ENCODE measurements at places on chromosomes 11 and 22.

GRCh38 chr11:11345099-11345498, 8.0 kb downstream of the CSNK2A3 start:
- DNase-seq: no peak

DNA sequence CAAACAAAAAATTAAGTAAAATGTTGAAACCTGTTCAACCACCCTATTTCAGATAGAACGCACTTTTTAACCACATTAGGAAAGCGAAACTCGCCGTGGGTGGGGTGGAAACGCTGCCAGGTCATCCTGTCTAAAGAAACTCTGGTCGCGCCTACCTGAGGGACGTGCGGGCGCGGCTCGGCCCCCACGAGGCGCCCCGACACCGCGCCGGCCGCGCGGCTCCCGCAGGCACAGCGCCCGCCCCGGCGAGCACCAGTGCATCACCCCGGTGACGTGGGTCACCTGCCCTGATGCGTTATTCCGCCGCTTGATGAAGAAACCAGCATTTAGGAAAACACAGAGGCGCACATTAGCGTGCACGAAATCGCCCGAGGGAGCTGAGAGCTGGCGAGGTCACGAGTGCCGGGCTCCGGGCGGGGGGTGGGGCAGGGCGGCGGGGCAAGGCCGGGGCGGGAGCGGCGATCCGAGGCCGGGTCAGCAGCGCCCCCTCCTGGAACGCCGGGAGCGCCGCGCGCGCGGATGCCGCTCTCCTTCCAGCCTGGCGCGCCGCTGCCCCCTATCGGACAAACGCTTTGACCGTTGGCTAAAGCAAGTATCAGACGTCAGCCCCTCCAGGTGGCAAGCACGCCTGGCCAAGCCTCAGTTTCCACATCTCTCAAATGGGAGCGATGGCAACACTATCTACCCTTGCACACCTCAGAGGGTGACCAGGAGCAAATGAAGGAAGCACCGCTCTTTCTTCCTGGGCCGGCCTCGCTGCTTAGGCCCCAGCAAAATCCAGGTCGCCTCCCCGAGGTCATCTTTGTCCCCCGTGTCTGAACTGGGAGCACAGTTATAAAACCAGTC, 15.7 kb upstream of the SNX32 start:
- DNase-seq: peak; percentile 82

DNA sequence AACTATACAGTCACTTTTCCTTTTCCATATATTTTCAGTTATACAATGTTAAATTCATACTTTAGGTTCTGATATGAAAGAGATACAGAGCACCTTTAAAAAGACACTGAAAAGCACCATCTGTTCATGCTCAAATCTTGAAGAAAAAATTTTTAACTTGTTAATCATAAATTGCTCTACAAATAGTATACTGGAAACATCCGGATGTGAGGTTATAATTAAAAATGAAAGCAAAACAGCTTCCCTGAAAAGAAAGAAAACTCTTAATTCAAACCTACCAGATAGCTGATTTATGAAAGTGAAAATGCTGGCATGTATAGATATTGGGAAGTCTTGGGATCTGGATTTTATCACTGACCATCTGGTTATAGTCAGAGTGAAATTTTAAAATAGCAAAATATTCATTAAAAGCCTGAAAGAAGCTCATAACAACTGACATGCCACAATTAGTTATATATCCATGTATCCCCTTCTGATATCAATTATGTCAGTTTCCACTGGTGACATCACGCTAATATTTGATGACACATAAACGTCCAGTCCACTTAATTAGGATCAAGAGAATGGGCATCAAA, 740.0 kb downstream of the DLG2 start:
- peak; percentile 18 for DNase-seq

GRCh38 chr11:117073539-117073938, 24.7 kb downstream of the SIK3 start:
- no peak for DNase-seq

DNA sequence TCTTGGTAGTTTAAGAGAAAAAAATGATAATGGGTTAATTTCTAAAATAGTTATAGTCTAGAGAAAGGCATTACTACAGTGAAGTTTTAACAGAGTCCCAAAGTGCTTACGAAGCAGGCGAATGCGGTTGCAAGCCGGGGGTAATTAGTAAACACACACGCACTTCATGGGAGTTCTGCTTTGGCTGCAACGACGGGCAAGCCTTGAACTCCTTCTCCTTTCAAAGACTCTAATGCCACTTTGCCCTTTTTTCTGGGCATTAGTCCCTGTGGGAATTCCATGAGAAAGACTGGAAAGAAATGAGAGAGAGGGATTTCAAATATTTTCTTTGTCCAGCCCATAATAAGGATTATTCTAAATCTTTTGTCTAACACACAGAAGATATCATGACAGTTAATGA, 66.1 kb downstream of the TENM4 start:
- DNase-seq: no peak

- DNase-seq: no peak
Measured at GRCh38 chr11:103069367-103069766, 22.6 kb downstream of the DCUN1D5 start.

DNA sequence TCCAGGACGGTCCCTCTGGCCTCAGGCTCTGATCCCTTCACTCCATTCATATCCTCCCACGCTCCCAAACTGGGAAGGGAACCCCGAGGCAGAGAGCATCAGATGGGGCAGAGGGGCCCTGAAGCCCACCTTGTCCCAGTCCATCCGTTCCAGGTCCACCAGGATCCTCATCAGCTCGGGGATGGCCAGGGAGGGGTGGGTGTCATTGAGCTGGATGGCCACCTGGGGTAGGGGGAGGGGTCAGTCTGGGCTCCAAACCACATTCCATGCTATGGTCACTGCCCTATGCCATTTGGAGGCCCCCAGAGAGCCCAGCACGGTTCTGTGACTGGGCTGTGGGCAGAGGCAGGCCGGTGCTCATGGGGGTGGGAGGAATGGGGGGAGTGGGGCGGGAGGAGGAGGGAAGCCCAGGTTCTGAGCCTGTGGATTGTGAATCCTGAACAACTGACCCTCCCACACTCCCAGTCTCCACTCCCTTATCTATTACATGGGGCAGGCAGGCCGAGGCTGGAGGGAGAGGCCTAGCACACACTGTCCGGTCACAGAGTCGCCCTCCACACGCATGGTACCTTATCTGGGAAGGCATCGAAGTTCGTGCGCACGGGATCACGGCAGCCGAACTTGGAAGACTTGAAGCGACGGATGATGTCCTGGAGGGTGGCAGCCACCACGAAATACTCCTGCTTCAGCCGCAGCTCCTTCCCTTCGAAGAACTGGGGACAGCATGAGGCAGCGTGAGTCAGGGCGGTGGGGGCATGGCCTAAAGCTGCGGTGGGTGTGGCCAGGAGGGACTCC, 5.5 kb downstream of the PYGM start:
- DNase-seq: no peak

- DNase-seq: peak; percentile 69
Measured at GRCh38 chr11:107018902-107019493, 722 bp upstream of the GUCY1A2 start.

DNA sequence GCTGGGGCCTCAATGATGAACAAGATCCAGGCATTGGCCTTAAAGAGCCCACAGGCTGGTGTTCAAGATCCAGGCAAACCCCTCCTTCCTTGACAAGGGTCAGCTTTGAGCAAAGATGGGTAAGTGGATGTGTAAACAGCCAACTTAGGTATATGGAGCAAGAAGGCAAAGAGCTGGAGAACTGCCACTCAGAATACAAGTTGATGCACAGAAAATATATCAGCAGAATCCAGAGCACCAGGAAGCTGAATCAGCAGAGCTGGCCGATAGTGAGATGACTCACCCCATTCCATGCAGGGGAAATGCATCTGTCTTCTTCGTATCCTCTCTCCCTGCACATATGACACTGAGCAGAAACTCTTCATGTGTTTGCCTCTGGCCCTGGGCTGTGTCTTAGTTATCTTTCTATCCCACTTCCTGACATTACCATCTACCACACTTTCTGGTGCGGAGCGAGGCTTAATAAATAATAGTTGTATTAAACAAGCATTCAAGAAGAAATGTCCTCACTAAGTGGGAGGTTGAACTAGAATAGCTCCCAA, 57.8 kb downstream of the ENDOD1 start:
- DNase-seq: peak; percentile 91

- DNase-seq: no peak
Measured at GRCh38 chr11:59730896-59731565, 17.4 kb upstream of the OR10V1 start.

- no peak for DNase-seq
Measured at GRCh38 chr11:134479206-134480135, 67.4 kb upstream of the B3GAT1 start.

- DNase-seq: peak; percentile 27
Measured at GRCh38 chr11:61488651-61489291, 19.8 kb upstream of the LRRC10B start.

GRCh38 chr22:37659066-37659896, 758 bp downstream of the PDXP start:
- no peak for DNase-seq

- peak; percentile 81 for DNase-seq
Measured at GRCh38 chr11:130527636-130528297, 79.3 kb downstream of the ADAMTS15 start.

DNA sequence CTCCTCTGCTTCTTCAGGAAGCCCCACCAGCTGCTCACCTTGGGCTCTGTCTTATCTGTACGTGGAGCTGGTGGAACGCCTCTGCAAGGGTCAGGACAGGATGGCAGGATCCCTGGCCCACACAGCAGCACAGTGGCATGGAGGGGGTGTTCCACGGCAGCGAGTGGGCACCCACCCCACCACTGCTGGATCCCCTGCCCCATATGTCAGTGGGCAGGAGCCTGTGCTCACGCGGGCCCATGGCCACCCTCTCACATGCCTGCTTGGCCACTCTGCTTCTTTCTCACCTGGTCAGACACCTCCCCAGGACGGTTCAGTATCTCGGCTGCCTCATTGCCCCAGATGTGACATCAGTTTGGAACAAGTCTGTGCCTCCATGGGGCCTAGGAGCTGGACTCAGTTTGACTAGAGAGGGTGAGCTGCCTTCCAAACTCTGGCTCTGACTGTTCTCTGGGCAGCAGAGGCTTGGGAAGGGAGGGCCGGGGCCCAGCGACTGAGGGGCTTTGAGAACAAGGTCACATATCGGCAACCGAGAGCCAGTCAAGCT, 98.1 kb upstream of the LMO1 start:
- DNase-seq: no peak

DNA sequence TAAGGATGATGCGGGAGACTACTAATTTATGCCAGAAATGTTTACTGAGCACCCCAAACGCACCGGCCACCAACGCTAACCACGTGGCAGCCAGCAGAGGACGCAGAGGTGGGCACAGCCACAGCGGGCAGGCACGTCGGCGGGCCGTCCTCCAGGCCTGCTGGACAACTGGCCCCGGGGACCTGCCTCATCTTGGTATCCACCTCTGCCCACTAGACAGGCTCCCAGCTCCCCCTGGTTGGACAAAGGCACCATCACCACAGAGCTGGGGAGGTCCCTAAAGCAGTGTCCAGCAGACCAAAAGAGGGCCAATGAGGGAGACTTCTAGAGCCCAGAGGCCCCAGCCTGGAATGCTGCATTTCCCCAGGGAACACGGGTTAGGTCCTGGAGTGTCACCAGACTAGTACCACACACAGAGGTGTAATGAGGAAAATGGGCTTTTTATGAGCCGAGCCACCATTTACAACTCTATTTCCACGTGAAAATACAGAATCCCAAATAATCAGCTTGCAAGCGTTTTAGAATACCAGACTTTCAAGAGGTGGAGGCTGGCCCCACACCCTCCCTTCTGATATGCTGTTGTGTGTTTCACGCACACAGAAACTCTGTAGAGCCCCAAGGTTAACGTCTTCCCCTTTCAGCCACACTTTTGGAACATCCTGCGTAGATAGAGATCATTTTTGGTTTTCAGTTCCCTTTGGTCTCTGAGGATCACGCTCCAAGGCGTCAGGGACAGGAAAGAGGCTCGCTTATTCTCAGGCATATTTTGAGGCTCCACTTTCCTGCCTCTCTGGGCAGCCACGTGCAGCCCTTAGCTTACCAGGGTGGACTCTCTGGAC, 23.7 kb upstream of the BID start:
- DNase-seq: no peak

DNA sequence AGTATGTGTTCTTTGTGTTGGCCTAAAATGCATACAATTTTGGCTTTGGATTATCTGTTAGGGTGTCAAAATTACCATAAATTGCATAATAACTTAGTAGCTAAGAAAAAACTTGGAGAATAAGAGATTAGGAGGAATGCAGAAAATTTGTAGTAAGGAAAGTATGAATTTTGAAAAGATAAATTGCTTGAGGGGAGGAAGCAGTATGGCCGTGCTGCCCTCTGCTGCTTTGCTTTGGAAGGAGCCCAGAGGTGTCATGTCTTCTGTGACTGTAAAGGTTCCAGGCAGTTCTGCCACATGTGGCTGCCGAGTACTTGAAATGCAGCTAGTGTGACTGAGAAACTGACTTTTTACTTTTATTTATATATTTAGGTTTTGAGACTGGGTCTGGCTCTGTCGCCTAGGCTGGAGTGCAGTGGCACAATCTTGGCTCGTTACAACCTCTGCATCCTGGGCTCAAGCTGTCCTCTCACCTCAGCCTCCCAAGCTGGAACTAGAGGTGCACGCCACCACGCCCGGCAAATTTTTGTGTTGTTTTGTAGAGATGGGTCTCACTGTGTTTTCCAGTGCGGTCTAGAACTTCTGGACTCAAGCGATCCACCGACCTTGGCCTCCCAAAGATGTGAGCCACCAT, 1.8 kb downstream of the ADSL start:
- DNase-seq: peak; percentile 67

DNA sequence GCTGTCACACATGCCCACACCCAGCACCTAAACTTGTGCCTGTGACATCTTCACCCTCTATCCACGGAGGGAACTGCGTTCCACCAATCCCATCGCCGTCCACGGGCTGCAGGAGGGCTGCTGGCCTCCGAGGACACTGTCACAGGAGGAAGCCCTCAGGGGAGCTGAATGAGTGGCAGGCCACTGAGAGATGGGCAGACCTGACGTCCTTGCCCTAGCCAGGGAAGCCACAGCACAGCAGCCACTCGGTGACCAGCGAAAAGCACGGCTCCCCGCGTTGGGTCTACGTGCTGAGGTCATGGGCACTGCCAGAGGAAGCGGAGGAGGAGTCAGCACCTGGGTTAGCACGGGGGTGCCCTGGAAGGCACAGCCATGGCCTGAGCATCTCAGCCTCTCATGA, 50.5 kb downstream of the IGSF9B start:
- no peak for DNase-seq

DNA sequence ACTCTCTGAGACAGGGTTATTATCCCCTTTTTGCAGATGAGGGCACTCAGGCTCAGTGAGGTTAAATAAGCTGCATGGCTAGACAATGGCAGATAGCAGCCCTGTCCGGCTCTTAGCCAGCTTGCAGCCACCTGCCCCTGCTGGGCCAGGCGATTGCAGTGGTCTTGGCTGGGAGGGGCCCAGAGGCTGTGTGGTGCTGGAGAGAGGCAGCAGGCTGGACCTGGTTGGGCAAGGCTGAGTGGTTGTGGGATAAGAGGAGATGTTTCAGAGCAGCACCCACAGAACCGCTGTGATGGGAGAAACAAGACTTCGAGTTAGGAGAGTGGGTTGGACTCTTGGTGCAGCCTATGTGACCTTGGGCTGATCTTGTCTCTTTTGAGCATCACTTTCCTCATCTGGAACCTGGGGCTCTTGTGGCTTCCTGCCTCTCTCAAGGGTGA, 25.5 kb downstream of the PTPRJ start:
- no peak for DNase-seq
